Fibroblast of the aortic adventitia (primary cell): ENCODE measurements at places on chromosomes 1 and 21.
A peak's percentile ranks its signal among the peaks of the same experiment; 100 is the strongest.

DNA sequence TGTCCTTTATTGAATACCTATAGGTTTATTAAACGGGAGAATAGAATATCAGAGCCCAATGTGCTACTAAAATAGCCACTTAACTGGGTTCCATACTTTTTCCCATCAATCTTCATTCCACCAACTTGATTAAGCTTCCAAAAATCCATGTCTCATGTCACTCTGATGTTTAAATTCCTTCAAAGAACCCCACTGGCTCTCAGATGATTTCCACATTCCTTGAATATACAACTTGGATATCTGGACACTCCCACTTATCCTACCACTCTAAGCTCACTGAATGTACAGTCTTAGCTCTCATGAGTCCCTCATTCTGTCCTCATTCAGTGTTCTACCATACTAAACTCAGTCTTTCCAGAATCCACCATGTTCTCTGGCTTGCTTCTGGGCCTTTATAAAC is 21.1 kb downstream of the COL11A1 start:
- DNase-seq: no peak

GRCh38 chr1:156862584-156862983 is 1.9 kb downstream of the NTRK1 start:
- no peak for DNase-seq

GRCh38 chr1:160366731-160367515 is at the start of gene NHLH1:
NHLH1 (plus strand) TSS chr1:160367071; CDS start chr1:160370732, 3,661 bp downstream.
- DNase-seq: no peak

DNA sequence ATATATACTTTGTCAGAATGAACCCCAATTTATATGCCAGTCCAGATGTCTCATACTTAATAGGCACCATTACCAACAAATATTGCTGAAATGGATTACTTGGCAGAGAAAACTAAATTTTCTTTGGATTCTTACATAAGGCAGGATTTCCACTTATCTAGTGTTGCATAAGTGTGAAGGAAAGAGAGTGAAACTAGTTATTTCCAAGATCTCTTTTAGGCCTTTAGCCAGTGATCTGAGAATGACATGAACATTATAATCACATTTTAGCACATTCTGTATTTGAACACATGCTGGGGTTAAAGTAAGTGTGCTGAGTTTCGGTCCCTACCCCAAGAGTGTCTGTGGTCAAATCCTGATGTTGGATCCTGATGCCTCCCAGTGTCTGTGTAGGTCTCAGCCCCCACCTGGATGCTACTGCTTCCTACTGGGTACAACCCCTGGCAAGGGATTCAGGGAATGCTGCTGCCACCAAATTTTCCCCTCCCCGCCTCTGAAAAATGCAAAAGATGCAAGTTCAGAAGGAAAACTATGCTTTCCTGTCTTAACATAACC is 11.2 kb downstream of the DDAH1 start:
- peak; percentile 62 for DNase-seq

- DNase-seq: no peak
Observed at GRCh38 chr21:24897883-24898282, 709.4 kb downstream of the MRPL39 start.

- DNase-seq: peak; percentile 9
Observed at GRCh38 chr1:80047791-80048190, 1041.3 kb upstream of the ADGRL4 start.

DNA sequence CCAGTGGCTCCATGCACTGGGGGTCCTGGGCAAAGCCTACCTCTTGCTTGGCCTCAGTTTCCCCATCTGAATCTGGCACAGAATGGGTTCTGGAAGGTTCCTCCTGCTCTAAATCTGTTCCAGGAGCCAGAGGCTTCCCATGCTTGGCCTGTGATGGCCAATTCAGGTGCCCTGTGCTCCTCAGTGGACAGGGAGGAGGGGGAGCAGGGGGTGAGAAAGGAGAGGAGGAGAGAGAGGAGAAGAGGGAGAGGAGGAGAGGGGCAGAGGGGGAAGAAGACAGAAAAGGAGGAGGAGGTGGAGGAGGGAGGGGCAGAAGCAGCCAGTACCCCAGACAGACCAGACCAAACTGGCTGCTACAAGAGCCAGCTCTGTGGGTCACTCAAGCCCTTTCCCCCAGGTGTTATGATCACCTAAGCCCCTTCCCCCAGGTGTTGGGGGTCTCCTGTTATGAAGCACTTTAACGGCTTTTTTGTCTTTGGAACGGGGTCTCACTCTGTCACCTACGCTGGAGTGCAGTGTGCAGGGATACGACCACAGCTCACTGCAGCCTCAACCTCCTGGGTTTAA is 43.7 kb downstream of the TRIM11 start:
- no peak for DNase-seq

GRCh38 chr1:18233176-18233864 is 125.7 kb downstream of the IGSF21 start:
- DNase-seq: no peak

DNA sequence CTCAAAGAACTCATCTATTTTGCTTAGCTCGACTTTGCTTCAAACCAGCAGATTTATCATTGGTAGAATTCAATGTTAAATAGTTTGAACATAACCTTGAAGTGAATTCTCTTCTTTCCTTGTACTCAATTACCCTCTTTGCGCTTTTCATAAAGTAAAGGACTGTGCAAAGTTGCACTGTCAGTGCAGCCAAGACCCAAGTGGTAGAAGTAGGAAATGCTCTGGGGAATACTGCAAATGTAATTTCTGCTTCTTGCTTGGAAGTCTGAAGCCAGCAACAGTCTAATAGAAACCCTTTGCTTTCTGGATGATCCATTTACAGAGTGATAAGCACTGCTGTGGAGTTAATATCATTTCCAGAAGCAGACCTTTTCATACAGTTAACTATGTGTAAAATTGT is 936.7 kb upstream of the TMPRSS15 start:
- no peak for DNase-seq

DNA sequence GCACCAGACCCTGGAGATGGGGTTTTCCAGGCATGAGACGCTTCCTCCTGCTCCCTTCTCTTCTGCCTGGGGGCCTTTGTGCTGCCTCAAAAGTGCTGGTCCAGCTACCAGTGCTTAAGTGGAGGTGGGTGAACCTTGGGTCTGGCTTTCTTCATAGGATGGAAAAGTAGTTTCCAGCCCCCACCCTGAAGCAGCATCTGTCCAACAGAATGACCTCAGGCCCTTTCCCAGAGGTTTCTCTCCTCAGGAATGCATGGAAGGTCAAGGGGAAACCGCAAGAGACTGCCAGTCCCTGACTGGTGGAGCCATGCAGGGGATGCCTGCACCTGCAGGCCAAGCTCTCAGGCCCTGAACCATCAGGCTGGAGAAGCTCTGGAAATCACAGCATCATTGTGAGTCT is 63.8 kb downstream of the HMGB4 start:
- no peak for DNase-seq

- DNase-seq: no peak
Observed at GRCh38 chr1:90505806-90506205, 211.3 kb downstream of the BARHL2 start.

DNA sequence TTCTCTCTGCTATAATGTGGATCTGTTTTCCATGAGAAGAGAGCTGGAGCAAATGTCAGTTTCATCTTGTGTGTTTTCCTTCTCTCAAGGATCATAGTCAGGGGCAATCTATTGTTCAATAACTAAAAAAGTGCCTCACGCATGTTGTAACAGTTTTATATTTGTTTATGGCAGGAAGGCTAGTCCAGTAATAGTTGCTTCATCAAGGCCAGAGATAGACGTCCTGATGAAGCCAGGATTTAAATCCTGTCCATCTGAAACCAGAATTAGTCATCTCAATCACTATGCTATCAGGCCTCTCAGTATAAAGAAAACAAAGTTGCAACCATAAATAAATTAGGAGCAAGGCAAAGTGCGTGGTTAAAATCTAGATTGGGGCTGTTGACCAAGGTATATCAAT is 30.2 kb upstream of the DUSP10 start:
- DNase-seq: no peak

DNA sequence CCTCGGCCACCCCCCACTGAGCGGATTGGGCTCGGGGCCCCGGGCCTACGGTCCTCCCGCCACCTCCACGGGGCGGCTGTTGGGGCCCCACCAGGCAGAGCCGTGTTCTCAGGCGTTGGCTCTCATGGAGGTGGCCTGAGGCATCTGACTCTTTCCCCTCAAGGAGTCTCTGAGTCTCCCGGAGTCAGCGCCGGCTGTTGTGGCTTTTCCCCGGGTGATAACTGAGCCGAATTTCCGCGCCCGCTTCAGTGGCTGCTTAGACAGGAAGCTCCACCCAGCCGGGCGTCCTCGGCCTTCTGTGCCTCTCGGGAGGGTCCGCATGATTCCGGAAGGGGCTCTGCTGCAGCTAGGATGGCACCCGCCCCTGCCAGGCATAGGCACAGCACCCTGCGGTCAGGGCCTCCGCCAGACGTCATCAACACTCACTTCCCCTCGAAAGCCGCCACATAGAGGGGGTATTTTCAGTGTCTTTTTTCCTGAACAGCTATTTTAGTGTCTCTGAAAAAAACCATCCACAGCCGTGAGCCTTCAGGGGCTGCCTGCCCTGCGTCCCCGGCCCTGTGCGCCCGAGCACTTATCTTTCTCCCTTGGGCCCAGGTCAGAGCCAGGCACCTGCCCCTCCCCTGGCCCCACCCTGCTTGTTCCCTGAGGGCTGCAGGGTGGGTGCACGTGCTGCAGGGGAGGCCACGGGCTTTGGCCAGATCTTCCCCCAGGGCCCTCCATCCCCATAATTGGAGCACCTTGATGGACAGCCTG is 72.9 kb downstream of the SKI start:
- peak; percentile 57 for DNase-seq

DNA sequence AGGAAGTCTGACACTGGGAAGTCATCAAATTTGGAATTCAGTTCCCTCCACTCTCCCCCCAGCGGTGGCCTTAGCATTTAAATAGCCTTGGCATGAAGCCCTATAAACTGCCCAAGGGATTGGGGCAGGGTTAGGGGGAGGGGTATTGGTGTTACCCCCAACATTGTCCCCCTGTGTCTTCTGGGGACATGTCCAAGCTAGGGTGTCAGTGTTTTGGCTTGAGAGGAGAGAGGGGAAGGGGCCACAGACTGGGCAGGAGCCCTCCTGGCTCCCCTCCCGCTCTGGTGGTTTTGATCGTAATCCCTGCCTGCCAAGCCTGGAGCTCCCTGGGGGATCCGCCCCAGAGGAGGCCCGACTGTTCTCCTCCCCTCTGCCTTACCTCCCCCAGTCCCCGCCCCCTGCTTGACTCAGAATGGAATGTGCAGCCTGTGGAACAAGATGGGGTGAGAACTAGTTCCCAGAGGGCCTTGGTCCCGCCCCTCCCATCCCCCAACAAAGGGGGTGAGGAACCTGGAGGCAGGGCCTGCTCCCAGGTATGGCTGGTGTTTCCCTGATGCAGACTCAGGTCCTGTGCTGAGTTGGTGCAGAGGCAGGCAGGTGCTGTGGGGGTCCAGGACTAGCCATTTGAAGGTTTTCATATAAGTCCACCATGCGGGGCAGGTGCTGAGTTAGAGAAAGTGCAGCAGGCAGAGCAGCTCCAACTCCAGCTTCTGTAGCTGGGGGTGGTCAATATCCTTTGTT is 7.4 kb downstream of the SOX13 start:
- peak; percentile 85 for DNase-seq

- DNase-seq: no peak
Observed at GRCh38 chr1:224579526-224579925, 36.6 kb upstream of the CNIH3 start.

DNA sequence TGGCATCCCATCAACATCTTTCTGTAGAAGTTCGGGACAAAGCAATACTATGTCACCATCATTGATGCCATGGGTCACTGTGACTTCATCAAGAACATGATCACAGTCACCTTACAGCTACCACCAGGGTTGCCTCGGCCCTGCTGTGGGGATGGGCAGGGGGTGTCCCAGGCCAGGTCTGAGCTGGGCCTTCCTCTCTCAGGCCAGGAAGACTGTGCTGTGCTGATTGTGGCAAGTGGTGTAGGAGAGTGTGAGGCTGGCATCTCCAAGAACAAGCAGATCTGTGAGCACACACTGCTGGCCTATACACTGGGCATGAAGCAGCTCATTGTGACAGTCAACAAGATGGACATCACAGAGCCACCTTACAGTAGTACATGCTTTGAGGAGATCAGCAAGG is 20.9 kb upstream of the RPL11 start:
- DNase-seq: no peak

DNA sequence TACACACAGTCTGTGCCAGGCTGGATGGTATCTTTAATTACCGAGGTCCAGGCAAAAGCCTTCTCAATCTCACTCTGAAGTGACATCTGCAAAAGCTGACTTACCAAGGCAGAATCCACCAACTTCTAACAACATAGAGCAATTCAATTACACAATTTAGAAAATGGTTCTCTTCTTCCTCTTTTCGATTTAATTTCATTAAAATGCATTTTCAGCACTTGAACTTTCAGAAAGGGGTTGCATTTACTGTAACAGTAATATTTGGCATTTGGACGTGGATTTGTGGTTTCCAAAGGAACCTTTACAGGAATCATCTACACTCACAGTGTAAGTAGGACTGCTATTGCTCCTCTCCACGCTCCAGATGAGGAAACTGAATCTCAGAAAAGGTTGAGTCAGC is 53.3 kb downstream of the ERO1B start:
- no peak for DNase-seq

DNA sequence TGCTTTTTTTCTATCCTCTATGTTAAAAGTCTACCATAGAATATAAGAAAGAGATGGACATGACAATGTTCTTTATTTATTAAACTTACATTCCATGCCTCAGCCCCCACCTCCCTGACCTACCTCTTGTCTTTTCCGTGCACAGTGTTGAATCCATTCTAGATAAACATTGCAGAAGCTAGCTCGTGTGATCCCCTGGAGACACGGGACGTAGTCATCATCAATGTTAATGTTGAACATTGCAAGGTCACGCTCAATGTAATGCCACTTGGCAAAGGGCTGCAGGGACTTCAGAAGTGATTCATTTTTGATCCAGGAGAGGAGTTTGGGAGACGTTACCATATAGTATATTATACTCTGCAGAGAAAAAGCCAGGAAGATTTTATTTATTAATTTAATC is 66.4 kb downstream of the NTPCR start:
- DNase-seq: no peak

DNA sequence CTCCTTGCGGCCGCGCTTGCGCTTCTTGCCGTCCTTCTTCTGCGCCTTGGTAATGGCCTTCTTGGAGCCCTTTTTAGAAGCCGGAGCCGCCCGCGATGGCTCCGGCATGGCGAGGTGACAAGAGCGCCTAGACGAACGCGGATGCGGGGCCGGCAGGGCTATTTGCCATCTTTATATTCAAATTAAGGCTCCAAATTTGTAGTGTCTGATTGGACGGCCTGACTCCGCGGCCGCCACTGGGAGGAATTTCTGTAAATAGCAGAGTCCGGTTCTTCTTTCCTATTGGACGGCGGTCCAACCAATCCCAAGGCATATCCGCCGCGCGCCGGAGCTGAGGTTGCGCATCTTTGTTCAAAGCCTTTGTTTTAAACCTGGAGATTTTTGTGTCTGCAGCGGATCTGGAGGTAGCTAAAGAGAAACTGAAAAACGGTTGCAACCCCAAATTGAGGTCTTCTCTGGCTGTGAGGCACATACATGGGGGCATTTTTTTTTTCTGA is 22.6 kb upstream of the RNF187 start:
- DNase-seq: peak; percentile 82

GRCh38 chr1:164637461-164638375 is 78.7 kb downstream of the PBX1 start:
- DNase-seq: peak; percentile 72

DNA sequence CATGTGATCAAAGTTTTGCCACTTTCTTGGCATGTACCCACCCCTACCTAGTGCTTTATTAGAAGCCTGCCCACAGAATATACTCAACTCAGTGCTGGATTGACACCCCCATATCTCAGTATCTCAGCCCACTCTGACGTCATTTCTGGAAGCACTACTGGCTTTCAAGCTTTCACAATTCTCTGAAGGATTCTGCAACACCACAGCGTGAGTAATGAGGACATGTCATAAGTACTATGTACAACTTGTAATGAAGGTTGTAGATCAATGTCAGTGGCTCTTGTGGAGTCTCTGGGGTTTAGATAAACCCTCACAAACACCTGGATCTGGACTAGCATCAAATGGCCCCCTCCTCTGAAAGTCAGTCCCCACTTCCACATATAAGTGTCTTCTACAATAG is 57.2 kb downstream of the TNFSF4 start:
- DNase-seq: peak; percentile 93
